ENCODE measurements at places on chromosomes 2 and 18.

DNA sequence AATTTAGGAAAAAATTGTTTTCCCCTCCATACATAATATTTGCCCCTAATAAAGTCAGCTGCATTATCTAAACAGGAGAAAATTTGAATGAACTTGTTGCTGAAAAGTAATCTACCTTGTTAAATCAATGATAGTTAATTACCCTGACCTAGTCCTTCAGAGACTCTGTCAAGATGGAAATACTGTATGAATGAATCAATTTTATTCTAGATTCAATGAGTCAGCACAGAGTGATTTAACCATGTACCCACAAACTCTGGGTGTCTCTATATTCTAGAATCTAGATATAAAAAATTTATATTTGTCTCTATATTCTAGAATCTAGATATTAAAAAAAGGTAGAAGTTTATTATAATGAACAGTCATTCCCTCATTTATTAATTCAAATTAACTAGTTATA lies 36.2 kb downstream of the NDUFAF7 start:
- DNase-seq = no peak

DNA sequence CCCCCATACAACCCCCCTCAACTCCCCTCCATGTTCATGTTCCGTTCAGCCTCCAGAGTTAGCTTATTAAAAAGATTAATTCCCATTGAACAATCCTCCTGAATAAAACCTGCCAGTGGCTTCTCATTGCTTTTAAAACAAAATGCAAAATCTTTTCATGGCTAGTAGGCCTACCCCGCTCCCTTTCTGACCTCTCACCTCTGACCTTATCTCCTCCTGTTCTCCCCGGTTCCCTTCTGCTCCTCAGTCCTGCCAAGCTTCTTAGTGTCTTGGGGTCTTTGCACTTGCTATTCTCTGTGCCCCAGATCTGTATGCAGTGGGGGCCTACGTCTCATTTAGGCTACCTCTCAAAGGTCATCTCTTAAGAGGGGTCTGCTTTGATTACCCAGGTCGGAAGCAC lies 64.3 kb downstream of the RHOB start:
- no peak for DNase-seq

DNA sequence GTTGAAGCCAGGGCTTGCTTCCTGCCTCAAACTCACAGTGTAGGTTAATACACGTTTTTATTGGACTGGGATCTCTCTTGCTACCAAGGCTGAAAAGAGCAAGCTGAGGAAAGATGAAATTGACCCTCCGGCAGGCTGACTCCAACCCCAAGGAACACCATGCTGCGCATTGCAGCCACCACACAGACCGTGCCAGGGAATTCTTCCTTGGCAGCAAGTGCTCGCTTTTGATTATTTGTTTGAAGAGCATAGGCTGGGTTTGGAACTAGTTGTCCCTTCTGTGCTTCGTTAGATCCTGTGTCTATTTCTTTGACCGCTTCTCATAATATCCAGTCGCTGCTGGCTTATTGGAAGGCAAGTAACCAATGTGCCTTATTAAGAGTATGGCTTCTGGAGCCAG lies 34.4 kb upstream of the DARS1 start:
- DNase-seq = no peak

DNA sequence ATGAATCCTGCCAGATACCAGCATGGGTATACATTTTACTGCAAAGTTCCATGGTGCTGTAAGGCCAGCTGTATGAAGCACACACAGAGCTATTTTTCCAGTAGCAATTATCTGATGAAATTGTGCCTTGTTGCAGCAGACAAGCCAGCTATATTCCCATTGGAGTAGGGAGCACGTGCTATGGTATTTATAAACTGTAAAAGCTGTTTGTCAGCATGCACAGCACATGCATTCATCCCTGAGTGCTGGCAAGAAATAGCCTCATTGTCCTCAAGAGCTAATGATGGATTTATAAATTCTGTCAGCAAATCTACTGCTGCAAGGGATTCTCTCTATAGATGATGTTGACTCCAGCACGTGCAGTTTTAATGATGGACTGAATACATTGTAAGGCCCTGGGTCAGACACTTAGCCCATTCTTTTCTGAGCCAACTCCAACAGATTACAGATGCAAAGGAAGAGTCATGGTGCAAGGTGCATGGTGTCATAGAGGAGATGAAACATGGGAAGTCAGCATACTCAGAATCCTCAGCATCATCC lies 61.7 kb downstream of the KCNS3 start:
- no peak for DNase-seq

DNA sequence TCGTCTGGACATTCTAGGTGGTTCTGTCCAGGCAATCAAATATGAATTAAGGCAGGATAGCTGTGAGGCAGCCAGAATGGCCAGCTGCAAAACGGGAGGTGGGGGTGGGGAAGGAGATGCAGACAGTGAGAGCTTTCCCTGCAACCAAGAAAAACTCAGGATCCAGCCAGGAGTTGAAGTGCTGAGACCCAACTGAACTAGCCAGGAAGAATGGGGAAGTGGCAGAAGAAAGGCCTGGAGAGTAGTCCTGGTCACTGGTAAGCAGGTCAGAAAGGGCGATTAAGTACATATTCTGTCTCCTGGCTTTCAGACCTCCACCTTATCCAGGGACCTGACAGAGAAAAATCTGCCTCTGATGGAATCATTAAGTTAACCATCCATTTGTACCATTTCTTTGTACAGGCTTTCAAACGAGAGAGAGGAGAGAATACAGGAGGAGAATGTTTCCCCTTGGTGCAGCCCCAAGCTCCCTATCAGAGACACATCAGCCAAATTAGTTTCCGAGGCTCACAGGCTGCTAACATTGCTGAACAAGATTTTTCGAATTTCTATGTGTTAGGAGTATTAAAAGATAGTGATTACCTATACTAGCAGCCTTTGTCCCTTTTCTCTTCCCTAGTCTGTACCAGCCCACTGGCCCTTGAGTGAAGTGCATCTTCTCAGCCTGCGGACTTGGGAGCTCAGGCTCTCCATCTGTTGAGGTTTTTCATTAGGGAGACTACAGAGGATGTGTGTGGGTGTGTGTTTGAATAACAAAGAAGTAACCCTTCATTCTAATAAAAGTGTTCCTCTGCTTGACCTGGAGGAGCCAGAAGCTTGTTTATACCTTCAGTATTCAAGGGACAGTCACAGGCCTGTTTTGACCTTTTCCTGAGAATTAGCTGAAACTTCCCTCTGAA lies 12.5 kb upstream of the HOXD1 start:
- no peak for DNase-seq

DNA sequence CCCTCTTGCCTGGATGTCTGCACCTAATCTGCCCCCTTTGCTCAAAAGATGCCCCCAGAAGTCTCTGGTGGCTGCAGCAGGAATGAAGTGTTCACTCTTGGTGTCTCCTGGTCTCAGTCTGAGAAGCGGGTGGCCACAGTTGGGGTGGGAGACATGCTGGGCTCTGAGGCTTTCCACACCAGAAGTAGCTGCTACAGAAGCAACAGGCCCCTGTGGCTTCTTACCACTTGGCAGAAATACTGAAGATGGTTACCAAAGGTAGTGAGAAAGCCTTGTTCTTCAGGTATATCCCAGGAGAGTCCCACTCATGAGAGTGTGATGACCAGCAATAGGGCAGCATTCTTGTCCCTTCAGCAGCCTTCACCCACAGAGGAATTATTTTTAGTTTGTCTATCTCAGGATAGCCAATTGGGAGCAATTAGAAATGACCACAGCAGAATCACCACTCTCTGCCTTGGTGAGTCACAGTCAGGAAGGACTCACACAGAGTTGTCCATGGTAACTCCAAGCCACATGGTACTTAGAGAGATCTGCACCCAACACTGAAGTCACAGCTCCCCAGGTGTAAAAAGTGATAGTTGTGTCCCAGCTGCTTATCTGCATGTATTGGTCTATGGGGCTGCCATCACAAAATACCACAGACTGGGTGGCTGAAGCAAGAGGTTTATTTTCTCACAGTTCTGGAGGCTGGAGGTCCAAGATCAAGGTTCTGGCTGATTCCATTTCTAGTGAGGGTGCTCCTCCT lies 169.8 kb upstream of the ID2 start:
- peak; percentile 32 for DNase-seq

DNA sequence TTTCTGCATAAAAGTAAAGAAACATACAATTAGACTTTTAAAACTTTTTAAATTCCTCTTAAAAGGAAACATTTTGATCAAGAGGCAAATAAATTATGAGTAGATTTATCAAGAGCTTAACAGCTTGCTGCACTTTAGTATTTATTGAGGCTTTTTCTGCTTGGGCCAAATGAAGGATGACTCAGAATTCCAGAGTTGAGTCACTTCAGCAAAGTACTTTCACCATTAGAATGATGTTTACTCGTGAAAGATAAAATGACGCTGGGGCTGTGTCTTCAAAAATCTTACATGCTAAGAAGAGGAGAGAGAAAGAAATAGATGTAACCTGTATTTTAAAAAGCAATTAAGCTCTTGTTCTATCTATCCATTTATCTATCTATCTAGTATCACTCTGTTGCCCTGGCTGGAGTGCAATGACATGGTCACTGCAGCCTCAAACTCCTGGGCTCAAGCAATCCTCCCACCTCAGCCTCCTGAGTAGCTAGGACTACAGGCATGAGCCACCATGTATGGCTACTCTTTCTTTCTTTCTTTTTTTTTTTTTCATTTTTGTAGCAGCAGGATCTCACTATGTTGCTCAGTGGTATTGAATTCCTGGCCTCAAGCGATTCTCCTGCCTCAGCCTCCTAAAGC lies 75.3 kb upstream of the RIOK3 start:
- DNase-seq = peak; percentile 67

DNA sequence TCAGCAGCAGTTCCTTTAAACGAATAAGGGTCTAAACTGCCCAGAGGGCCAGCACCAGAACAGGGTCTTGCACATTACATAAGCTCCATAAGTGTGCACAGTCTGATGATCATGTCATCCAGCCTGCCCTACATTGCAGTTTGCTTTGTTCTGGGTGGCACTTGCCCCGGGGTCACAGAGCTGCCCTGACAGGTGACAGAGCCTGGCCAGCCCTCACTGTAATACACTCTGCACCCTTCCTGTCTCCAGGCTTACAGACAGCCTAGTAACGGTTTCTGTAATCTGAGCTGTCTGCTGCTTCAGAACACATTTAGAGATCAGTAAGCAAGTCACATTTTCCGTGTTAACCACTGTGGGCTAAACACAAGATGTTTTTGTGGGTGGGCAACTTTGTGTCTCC lies 213.3 kb downstream of the FAM210A start:
- DNase-seq = no peak

DNA sequence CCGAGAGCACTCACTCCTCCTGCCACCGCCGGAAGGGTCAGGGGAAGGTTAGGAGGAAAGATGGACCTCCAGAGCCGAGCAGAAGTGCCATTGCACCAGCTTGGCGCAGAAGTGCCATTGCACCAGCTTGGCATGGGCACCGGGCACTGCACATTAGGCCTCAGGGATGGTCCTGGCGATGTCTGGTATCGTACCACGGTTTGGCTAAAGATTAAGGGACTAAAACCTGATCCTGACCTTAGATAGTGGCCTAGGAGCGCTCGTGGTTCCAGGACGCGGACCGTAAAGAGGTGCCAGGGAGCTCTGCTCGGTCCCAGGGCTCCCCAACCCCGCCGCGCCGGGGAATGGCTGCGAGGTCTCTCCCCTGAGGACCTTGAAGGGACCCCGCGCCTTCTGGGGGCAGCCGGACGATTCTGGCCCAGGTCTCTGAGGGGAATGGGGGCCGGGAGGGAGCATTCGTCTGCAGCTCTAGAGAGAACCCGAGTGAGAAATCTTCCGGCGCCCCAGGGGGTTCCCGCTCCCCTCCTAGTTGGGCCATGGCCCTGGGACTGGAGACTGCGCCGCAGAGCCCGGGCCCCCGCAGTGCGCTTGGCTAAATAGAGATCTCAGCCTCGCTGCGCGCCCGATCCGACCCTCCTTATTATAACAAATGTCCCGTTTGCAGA lies 1.8 kb downstream of the PAX8 start:
- DNase-seq = no peak

- DNase-seq = no peak
These were observed 2.0 kb upstream of the OSR1 start for GRCh38 chr2:19360266-19360965.

- no peak for DNase-seq
These were observed 21.8 kb downstream of the ERFE start for GRCh38 chr2:238180554-238180953.

DNA sequence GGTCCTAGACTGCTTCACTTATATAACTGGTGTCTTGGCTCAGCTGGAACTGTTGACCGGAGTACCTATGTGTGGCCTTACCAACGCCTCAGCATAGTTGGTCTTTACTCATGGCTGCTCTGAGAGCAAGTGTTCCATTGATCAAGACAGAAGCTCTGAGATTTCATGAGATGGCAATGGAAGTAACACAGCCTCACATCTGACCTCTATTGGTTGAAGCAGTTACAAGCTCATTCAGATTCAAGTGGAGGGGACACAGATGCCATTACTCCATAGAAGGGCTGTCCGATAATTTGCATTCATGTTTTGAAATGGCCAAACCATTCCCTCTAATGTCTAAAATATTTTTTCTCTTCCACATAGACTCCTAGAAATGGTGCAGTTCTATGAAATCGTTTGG lies 46.4 kb upstream of the STK39 start:
- no peak for DNase-seq

DNA sequence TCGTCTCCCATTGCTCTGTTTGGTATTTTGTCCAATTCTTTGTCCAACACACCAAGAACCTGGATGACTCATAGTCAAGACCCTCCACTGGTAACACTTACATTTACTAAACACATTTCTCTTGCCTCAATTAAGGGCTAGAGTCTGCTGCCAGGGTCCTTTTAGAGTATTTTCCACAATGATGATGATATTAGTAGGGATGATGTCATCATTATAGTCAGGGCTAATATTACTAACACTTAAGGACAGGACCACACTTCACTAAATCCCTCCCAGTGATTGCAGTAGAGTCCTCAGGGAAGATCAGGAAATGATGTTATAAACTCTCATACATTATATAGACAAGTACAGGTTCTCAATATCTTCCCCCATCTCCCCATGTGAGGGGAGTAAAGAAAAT lies 13.6 kb upstream of the SS18 start:
- DNase-seq = no peak

GRCh38 chr18:10057401-10057893 lies 143.6 kb downstream of the VAPA start:
- DNase-seq = no peak

DNA sequence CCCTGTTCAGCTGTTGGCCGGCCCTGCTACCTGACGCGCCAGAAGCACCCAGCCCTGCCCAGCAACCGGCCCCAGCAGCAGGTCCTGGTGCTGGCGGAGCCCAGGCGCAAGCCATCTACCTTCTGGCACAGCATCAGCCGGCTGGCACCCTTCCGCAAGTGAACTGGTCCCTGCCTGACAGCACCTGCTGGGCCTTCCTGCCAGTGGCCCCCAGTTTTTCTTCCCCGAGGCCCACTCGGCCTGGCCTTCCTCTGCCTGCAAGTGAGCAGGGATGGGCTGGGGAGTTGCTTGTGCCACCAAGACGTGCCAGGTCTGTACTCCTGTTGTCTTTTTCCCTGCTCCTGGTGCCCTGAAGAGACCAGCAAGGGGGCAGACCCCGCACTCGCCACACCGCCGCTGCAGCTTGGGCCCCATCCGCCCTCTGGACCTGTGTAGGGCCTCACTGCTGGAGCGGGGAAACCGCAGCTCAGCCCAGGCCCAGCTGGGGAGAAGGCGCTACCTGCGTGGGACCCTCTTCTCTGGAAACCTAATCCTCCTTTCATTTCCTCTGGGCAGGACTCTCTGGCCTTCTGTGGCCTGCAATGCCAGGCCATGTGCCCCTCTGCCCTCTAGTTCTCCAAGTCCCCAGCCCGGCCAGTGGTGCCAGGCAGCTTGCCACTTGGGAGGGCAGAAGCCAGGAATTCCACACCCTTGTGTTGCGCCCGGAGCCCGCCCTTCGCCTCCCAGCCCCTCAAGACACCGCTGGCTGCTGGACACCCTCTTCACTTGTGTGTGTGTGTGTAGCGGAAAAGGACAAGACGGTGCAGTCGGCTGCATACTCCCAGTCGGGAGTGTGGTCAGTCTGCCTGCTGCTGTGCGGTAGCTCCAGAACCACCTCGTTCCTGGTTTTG lies 47.0 kb downstream of the FAM168B start:
- DNase-seq = no peak

All from kidney epithelial cell (primary cell).